ENCODE measurements at places on chromosomes 1 and 21.

- DNase-seq: no peak
These were observed 88.5 kb downstream of the PLPPR4 start for GRCh38 chr1:99352821-99353220.

DNA sequence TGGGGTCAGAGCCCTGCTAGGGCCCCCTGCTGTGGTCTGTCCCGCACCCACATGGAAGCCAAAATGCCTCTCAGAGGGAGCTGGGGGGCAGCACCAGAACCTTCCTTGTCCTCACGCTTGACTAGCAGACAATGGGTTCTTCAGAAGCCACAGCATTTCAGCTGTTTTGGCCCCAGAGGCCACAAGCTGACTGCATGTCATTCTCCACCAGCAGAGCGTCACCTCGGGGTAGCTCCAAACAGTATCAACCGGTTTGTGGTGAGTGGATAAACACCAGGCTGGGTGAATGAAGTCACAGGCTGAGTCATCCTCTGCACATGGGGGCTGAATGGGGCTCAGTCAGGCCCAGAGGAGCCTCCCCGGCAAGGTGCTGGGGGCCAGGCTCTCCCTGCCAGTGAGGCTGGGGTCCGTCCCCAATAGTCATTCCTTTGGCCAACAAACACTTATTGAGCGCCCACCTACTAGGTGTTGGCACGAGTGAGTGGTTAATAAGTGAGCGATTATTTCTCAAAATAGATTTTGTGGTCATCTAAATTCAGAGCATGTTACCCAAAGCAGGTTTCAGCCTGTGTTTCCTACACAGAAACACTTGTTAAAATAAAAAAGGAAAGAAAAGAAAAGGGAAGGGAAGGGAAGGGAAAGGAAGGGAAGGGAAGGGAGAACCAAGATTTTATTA is 9.1 kb downstream of the OLIG1 start:
- peak; percentile 53 for DNase-seq

DNA sequence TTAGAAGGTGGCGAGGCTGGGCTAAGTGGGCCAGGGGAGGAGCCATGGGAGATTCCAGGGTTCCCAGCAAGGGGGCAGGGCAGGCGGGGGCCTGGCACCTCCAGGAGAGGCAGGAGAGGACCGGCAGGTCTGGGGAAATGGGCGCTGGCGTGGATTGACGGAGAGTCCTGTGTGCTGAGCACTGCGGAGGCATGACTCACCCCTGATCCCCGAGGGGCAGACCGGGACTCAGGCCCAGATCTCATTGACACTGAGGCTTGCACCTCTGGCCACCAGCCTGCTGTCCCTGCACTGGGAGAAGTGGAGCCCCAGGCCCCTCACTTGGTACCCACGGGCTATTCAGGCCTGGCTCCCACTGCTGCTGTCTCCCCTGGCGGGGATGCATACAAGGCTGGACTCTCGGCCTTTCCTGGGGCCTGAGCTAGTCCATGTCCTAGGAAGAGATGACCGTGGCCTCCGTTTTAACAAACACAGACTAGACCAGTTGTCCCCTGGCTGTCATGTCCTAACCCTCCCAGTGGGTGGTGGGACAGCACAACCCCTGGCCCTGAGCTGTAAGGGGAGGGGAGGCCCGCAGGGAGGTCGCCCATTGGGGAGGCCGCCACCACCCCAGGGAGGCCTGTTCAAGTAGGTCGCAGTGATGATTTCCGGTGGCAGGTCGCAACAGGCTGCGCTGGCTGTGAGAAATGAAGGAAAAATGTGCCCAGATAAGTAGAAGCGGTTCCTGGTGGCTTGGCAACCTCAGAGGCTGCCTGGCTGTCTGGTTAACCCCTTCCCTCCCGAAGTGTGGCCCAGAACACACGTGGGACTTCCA is 39.7 kb downstream of the RIPK4 start:
- DNase-seq: no peak

DNA sequence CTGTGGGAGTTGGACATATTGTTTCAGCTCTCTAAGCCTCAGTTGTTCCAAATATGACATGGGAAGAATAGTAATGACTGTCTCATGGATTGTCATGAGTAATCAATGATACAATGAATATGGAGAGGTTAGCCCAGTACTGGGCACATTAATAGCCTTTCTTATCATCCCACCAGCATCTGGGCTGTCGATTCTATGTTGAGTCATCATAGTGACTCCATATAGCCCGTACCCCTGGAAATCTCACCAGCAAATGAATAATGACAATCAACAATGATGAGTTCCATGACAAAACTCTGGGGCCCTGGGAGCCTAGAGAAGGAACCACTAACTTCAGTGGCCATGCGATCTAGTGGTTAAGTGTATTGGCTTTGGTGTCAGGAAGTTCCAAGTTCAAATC is 39.7 kb upstream of the GJB5 start:
- DNase-seq: no peak

- no peak for DNase-seq
These were observed 158.6 kb upstream of the C1orf174 start for GRCh38 chr1:4058706-4059105.

- no peak for DNase-seq
These were observed 177.1 kb upstream of the EDN2 start for GRCh38 chr1:41661428-41662060.

DNA sequence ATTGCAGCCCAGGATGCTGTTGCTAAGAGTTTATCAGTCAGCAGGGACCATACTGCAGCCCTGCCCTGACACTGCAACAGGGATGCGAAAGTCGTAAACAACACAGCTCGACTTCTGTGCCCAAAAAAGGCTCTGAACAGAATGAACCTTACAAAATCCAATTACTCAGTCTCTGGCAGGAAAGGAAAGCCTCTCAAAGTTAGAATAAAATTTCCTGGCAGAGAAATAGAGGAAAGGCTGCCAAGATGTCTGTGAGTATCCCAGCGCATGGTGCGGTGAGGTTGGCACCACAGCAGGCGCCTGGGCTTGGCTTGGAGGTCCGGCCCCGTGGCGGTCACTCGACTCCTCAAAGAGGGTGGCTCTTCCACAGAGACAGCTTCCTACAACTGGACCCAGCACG is 185.8 kb downstream of the PCP4 start:
- DNase-seq: no peak

GRCh38 chr1:21198929-21199328 is 22.2 kb upstream of the EIF4G3 start:
- DNase-seq: no peak

DNA sequence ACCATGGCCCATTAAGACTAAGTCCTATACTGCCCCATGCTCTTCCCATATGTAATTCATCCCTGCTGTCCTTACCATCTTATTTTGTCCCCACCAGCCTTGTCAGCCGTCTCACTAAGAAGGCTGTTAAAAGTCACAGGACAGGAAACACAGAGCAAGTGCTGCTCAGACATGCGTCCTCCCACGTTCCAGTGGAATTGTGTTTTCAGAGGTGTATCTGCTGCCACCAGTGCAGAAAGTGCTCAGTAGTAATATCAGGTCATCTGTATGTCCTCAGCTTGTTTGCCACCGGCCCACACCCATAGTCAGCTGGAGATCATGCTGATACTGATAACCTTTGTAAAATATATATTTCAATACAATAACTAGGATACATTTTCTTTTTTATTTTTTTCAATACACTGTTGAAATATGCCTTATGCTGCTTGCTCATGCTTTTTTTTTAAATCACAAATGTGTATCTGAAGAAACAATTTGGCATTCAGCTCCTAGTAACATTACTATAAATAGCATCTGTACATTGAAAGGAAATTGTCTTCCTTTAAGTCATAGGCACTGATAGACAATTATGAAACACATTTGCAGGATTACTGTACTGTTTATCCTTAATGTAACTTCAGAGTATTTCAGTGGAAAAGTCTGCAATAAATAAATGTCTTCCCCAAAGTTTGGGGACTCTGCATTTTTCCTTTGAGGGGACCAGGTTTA is 156.9 kb downstream of the EDEM3 start:
- no peak for DNase-seq

GRCh38 chr1:81915937-81916336 is 115.2 kb downstream of the ADGRL2 start:
- DNase-seq: no peak

DNA sequence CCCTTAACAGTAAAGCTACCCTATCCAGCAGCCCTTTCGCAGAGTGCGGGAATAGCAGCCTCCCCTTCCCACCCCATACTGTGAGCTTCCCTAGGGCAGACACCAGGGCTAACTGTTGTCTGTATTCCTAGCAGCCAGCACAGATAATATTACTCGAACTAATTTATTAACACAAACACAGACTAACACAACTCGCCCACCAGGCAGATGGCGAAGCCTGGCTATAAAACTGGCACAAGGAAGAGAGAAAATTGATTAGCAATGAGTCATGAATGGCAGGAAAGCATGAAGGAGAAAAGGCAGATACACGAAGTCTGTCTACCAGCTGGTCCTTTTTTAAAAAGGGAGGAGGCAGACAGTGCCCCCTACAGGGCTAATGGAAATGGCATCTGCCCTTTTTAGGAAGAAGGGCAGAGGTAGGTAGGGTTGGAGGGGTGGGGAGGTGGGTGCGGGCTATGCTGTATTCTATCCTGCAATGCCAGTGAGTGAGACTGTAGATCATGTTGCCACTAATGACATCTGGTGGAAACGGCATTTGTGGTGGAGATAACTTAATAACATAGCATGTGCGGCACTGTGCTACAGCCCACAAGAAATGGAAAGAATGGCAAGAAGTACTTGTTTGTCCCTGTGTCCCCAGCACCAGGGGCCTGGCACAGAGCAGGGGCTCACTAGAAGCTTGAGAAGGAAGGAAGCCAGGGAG is 30.6 kb upstream of the CTPS1 start:
- DNase-seq: peak; percentile 75

Data from activated CD4-positive, alpha-beta memory T cell treated with anti-CD3 and anti-CD28 coated beads, Interleukin-2, amount 10 ng/mL, durations not matched to agents 7 days and 5 days (primary cell).